ENCODE measurements at places on chromosomes 13 and 19. TPM values are rescaled to one million over a fixed set of nuclear protein-coding genes. Genes with fewer than 3 reads are reported as not detected.

- no peak overlapping the region for H3K4me3 ChIP-seq
- H3K27me3 ChIP-seq: no peaks in the 10 kb centered on the region
- no peak overlapping the region for H3K27ac ChIP-seq
Measured at GRCh38 chr13:94318418-94318817, 161.1 kb downstream of the DCT start.

DNA sequence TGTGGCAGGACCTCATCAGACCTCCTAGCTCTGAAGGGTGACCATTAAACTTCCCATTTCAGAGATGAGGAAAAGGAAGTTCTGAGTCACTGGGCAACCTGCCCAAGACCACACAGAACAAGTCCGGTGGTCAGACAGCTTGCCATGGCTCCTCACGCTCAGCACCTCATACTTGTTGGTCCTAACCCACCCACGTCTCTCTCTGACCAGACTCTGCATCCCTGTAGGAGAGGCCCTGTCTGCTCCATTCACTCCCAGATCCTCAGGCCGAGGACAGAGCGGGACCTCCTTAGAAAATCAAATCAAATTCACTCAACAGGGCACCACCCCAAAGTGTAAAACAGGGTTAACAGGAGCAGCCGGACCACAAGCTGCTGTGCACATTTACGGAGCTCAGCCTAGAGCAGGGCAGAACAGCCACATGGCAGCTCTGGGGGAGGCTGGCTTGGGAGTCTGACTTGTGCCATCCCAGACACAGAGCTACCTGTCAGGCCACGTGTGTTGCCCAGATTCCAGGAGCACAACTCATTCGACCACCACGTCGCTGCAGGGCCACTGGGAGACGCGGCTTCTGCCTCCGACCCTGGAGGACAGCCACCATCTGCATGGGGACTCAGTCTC is 1.7 kb downstream of the MIER2 start:
- H3K27me3 ChIP-seq: peaks cover 11% of the 10 kb centered on the region
- DNase-seq: peak; percentile 46
- H3K4me1 ChIP-seq: peaks cover 50% of the 10 kb centered on the region
- H3K36me3 ChIP-seq: no peaks in the 10 kb centered on the region
- H3K4me3 ChIP-seq: peak overlapping the region; percentile 90
- H3K27ac ChIP-seq: peak overlapping the region; percentile 73

The SLITRK1 gene
- total RNA-seq: not detected

The RNASEH2B gene
- total RNA-seq: 46.1 TPM

The NLRP9 gene
- not detected for total RNA-seq

DNA sequence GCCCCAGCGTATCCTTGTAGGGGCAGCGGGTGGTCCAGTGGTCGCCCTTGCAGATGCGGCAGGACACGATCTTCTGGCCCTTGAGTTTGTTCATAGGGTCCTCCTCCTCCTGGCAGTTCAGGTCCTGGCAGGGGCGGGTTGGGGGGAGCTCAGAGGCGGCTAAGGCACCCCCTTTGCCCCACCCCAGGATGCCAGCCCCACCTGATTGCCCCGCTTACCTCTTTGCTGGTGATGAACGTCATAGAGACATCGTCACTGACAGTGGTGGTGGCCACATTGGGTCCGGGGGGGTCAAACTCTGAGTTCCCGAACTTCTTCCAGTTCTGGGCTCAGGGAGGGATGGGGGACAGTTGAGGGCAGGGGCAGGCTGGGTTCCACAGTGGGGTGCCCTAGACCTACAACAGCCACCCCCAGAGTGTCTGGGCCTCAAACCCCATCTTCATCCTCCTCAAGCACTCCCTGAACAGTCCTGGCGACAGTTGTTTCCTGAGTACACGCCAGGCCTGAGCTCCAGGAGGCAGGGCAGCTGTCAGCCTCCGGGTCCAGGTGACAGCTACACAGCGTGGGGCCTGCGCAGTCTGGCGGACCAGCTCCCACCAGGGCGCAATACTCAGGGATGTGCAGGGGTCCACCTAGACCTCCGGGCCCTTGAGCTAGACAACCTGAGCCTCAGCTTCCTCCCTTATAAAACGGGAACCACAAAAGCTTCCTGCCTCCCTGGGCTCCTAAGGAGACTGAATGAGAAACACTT is 2.7 kb downstream of the EIF3G start:
- H3K36me3 ChIP-seq: peaks cover 49% of the 10 kb centered on the region
- no peak overlapping the region for H3K27ac ChIP-seq
- no peak overlapping the region for H3K4me3 ChIP-seq
- peaks cover 37% of the 10 kb centered on the region for H3K4me1 ChIP-seq
- H3K27me3 ChIP-seq: no peaks in the 10 kb centered on the region
- no peak for DNase-seq

The OR4F17 gene
- total RNA-seq: not detected

GRCh38 chr19:56476651-56477428 is at the start of gene ZNF667:
ZNF667 (minus strand) TSS chr19:56477345; CDS start chr19:56462370, 14,975 bp downstream.
- peaks cover 39% of the 10 kb centered on the region for H3K36me3 ChIP-seq
- no peaks in the 10 kb centered on the region for H3K4me1 ChIP-seq
- H3K4me3 ChIP-seq: peak within 1 kb of the TSS; percentile 57
- peak within 1 kb of the TSS; percentile 79 for H3K27ac ChIP-seq

GRCh38 chr13:77537289-77537919 is 1.9 kb downstream of the SCEL start:
- no peak for DNase-seq
- no peaks in the 10 kb centered on the region for H3K36me3 ChIP-seq
- H3K27me3 ChIP-seq: peaks cover 6% of the 10 kb centered on the region
- H3K27ac ChIP-seq: no peak overlapping the region

All from stomach (tissue), 19 donors.